Smooth muscle cell of the coronary artery (primary cell): ENCODE measurements at places on chromosomes 7 and 10. TPM values are rescaled to one million over a fixed set of nuclear protein-coding genes. Genes with fewer than 3 reads are reported as not detected.

STYXL1 gene
- 29.4 and 50.7 TPM in 2 replicates for total RNA-seq

GRID1 gene
- under 0.01 TPM in 1 of 2 replicates, not detected in the other for total RNA-seq

PLXDC2 gene
- 2.1 and 27.1 TPM in 2 replicates for total RNA-seq

MMRN2 gene
- 2.5 and 17.8 TPM in 2 replicates for total RNA-seq

BMS1 gene
- total RNA-seq = 15.3 and 19.0 TPM in 2 replicates

LIPN gene
- not detected in 2 replicates for total RNA-seq

SPDYE2B gene
- total RNA-seq = 0.12 TPM in 1 of 2 replicates, not detected in the other

ZNF680 gene
- 4.8 and 8.6 TPM in 2 replicates for total RNA-seq

LRIT1 gene
- total RNA-seq = not detected in 2 replicates

NEUROG3 gene
- total RNA-seq = not detected in 2 replicates

ECHDC3 gene
- total RNA-seq = 4.5 and 5.1 TPM in 2 replicates

PVRIG gene
- total RNA-seq = not detected in 2 replicates

AKR1C3 gene
- total RNA-seq = 132 and 308 TPM in 2 replicates
